Right lobe of liver (tissue), 6 donors: ENCODE measurements at places on chromosomes 2 and 18. TPM values are rescaled to one million over a fixed set of nuclear protein-coding genes. Genes with fewer than 3 reads are reported as not detected.

DNA sequence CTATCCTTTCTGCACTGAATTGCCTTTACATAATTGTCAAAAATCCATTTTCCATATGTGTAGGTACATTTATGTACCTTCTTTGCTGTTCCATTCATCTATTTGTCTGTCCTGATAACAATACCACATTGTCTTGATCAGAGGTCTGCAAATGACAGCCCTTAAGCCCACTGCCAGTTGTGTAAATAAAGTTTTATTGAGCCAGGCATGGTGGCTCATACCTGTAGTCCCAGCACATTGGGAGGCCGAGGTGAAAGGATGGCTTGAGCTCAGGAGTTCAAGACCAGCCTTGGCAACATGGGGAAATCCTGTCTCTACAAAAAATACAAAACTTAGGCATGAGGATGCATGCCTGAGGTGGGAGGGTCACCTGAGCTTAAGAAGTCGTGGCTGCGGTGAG, 121.0 kb downstream of the TFCP2L1 start:
- DNase-seq, result no peak
- H3K36me3 ChIP-seq, result no peaks in the 10 kb centered on the region
- no peaks in the 10 kb centered on the region for H3K27me3 ChIP-seq

GRCh38 chr2:59874971-59875755, 678.3 kb downstream of the BCL11A start:
- H3K27ac ChIP-seq, result no peak overlapping the region
- no peak for DNase-seq
- H3K36me3 ChIP-seq, result no peaks in the 10 kb centered on the region
- H3K27me3 ChIP-seq, result no peaks in the 10 kb centered on the region
- H3K4me3 ChIP-seq, result no peak overlapping the region

- H3K27ac ChIP-seq, result no peak overlapping the region
- no peaks in the 10 kb centered on the region for H3K36me3 ChIP-seq
- H3K27me3 ChIP-seq, result no peaks in the 10 kb centered on the region
Measured at GRCh38 chr2:211453311-211453887, 897.0 kb downstream of the CPS1 start.

DNA sequence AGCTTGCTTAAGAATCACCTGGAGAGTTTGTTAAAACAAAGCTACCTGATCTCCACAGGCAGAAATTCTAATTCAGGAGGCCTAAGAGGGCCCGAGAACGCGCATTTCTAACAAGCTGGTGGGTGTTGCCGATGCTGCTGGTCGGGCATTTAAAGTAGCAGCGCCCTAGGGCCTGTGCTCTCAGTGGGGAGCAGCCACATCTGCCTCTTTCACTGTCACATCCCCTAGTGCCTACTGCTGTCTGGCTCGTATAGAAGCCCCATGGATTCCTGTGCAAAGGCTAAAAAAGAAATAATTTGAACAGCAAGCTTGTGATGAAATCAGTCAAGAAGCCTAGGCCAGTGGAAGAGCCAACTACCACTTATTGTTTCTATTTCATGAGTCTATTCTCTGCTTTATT, 126.7 kb upstream of the SMIM21 start:
- no peaks in the 10 kb centered on the region for H3K4me1 ChIP-seq
- H3K27ac ChIP-seq, result no peak overlapping the region
- no peaks in the 10 kb centered on the region for H3K27me3 ChIP-seq

GRCh38 chr2:11129598-11130449, 25.4 kb upstream of the SLC66A3 start:
- DNase-seq, result peak; percentile 72
- no peak overlapping the region for H3K27ac ChIP-seq
- H3K36me3 ChIP-seq, result no peaks in the 10 kb centered on the region

- H3K27ac ChIP-seq, result no peak overlapping the region
- no peaks in the 10 kb centered on the region for H3K27me3 ChIP-seq
- no peaks in the 10 kb centered on the region for H3K4me1 ChIP-seq
- H3K4me3 ChIP-seq, result no peak overlapping the region
Measured at GRCh38 chr2:113799375-113799774, 42.9 kb upstream of the SLC35F5 start.

ZNF385B gene
- total RNA-seq, result 9.0 TPM

DNA sequence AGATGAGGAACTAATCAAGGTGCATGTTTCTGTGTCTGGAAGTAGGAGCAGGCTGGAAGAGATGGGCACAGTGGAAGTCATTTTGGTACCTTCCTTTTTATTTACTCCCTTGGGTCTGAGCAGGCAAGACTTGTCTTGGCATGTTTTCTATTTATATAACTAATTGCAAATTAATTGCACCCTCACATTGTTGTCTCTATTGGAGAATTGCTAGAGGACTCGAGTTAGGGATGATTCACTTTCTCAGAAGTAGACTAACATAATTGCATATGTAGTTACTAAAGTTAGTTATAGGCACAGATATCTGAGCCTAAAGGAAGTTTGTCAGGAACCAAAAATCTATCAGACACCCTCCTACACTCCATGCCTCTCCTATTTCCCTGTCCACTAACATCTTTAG, 92.8 kb upstream of the NRP2 start:
- H3K27ac ChIP-seq, result no peak overlapping the region
- H3K27me3 ChIP-seq, result no peaks in the 10 kb centered on the region

PTGR3 gene
- 11.4 TPM for total RNA-seq

DNA sequence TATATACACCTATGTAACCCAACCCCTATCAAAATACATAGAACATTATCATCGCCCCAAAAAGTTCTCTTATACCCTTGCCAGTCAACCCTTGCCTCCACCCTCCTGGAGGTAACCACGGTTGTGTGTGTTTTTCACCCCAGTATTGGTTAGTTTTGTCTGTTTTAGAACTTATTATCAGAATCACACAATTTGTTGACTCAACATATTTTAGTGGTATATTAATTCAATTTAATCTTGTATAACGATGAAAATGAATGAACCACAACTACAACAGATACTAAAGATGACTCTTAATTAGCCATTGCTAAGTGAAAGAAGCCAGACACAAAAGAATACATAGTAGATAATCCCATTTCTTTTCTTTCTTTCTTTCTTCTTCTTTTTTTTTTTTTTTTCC, 19.3 kb downstream of the ACOXL start:
- no peak overlapping the region for H3K27ac ChIP-seq
- H3K4me3 ChIP-seq, result no peak overlapping the region
- H3K36me3 ChIP-seq, result no peaks in the 10 kb centered on the region
- DNase-seq, result no peak

MROH2A gene
- 1.7 TPM for total RNA-seq

- no peak overlapping the region for H3K4me3 ChIP-seq
- H3K27ac ChIP-seq, result no peak overlapping the region
- H3K27me3 ChIP-seq, result no peaks in the 10 kb centered on the region
- no peaks in the 10 kb centered on the region for H3K36me3 ChIP-seq
- H3K4me1 ChIP-seq, result no peaks in the 10 kb centered on the region
Measured at GRCh38 chr2:60429681-60430080, 123.8 kb downstream of the BCL11A start.

- H3K36me3 ChIP-seq, result no peaks in the 10 kb centered on the region
- no peak overlapping the region for H3K4me3 ChIP-seq
- H3K27ac ChIP-seq, result no peak overlapping the region
- no peaks in the 10 kb centered on the region for H3K27me3 ChIP-seq
- DNase-seq, result no peak
Measured at GRCh38 chr2:191441496-191442214, 196.5 kb downstream of the MYO1B start.

GRCh38 chr2:100135415-100135814, 7.0 kb downstream of the AFF3 start:
- no peak for DNase-seq
- no peak overlapping the region for H3K4me3 ChIP-seq
- no peaks in the 10 kb centered on the region for H3K27me3 ChIP-seq
- no peaks in the 10 kb centered on the region for H3K36me3 ChIP-seq
- no peak overlapping the region for H3K27ac ChIP-seq

DNA sequence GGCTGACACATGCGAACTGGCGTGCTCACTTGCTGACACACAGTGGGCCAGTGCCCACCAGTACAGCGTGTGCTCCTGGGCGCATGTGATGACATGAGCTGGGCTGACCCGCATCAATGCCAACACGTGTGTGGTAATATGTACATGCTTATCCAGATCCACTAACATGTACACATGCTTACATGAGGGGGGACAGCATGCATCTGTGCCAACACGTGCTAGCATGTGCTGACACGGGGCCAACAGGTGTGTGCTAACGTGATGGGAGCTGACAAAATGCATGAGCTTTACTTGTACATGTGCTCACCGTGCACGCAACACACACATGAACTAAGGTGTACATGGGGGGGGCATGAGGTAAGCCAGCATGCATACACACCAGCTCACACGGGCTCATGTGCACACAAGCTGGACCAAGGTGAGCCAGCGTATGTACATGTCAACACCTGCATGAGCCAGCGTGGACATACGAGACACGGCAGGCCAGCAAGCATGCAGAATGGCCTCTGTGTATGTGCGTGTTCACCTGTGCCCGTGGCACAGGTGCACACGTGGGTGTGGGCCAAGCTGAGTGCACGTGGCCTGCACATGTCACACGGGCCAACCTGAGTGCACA, 28.5 kb downstream of the GPC1 start:
- no peak overlapping the region for H3K4me3 ChIP-seq
- H3K27me3 ChIP-seq, result no peaks in the 10 kb centered on the region
- DNase-seq, result peak; percentile 36

- no peak for DNase-seq
- H3K36me3 ChIP-seq, result no peaks in the 10 kb centered on the region
- no peaks in the 10 kb centered on the region for H3K27me3 ChIP-seq
- H3K4me3 ChIP-seq, result no peak overlapping the region
- H3K27ac ChIP-seq, result no peak overlapping the region
- no peaks in the 10 kb centered on the region for H3K4me1 ChIP-seq
Measured at GRCh38 chr2:151708788-151709187, 25.5 kb downstream of the NEB start.

- H3K4me3 ChIP-seq, result no peak overlapping the region
- H3K27me3 ChIP-seq, result no peaks in the 10 kb centered on the region
- DNase-seq, result peak; percentile 55
- no peaks in the 10 kb centered on the region for H3K36me3 ChIP-seq
- peaks cover 18% of the 10 kb centered on the region for H3K4me1 ChIP-seq
Measured at GRCh38 chr2:101625387-101625786, 72.1 kb upstream of the MAP4K4 start.

- H3K27ac ChIP-seq, result no peak overlapping the region
- DNase-seq, result no peak
- peaks cover 11% of the 10 kb centered on the region for H3K4me1 ChIP-seq
- no peaks in the 10 kb centered on the region for H3K36me3 ChIP-seq
- H3K4me3 ChIP-seq, result no peak overlapping the region
- H3K27me3 ChIP-seq, result no peaks in the 10 kb centered on the region
Measured at GRCh38 chr2:130728007-130728454, 839 bp upstream of the GPR148 start.

CPLX4 gene
- total RNA-seq, result not detected

GRCh38 chr2:160889439-160890170, 270.6 kb upstream of the TANK start:
- DNase-seq, result no peak
- H3K27me3 ChIP-seq, result no peaks in the 10 kb centered on the region
- no peaks in the 10 kb centered on the region for H3K36me3 ChIP-seq
- no peak overlapping the region for H3K27ac ChIP-seq
- H3K4me1 ChIP-seq, result no peaks in the 10 kb centered on the region

DCDC2C gene
- not detected for total RNA-seq

DNA sequence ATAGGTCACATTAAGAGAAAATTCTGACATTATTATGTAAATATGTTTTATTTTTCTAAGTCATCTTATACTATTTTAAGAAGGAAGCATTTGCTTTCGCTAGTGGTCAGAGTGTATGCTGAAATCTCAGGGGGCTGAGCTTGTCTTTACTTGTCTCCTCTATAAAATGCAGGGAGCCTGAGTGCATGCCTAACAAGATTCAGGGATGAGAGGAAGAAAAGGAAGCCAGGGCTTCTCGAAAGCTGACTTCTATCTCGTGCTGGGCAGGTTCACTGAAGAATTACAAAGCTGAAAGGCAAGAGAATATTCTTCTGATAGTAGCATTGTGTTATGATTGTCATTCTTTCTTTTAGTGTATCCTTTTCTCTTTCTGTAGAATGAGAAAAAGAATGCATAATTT, 467.4 kb downstream of the SOX11 start:
- H3K4me1 ChIP-seq, result no peaks in the 10 kb centered on the region
- no peaks in the 10 kb centered on the region for H3K36me3 ChIP-seq
- H3K4me3 ChIP-seq, result no peak overlapping the region
- no peak for DNase-seq
- H3K27ac ChIP-seq, result no peak overlapping the region
- no peaks in the 10 kb centered on the region for H3K27me3 ChIP-seq

DNA sequence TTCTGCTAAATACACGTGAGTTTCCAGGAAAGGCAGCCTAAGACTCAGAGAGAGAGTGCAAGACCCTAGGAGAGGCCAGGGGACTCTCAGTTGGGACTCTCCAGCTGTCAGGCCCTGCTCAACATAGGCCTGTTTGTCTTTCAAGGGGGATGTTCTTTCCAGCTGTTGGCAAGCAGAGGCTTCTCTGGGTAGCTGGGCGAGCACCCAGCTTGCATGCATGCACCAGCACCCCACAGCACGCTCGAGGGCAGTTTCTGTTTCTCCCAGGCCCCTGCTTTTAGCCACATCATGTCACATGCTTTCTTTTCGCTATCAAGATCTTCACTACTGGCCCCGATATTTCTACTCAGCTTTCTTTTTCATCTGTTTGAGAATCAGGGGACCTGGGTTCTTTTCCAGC, 479.3 kb upstream of the HS6ST1 start:
- no peaks in the 10 kb centered on the region for H3K36me3 ChIP-seq
- H3K4me1 ChIP-seq, result no peaks in the 10 kb centered on the region
- H3K4me3 ChIP-seq, result no peak overlapping the region
- DNase-seq, result no peak
- no peaks in the 10 kb centered on the region for H3K27me3 ChIP-seq

DNA sequence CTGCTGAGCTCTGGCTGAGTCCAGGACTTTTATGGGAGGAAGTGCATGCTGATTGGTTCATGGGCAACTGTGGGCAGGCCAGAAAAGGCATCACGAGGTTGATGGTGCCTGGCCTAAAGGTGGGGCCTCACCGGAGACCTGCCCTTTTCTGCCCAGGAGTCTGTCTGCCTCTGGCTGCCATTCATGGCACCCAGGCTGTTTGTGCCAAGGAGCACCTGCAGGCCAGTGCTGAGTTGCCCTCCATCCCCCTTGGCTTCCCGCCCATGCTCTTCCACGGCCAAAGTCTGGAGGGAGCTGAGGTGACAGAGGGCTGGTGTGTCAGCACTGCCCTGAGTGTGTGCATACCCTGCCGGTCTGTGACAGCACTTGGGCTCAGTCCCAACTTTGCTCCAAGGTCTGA, 123.2 kb downstream of the PTH2R start:
- no peak overlapping the region for H3K27ac ChIP-seq
- no peak overlapping the region for H3K4me3 ChIP-seq
- no peaks in the 10 kb centered on the region for H3K4me1 ChIP-seq
- no peaks in the 10 kb centered on the region for H3K27me3 ChIP-seq
- no peaks in the 10 kb centered on the region for H3K36me3 ChIP-seq

LRRTM1 gene
- total RNA-seq, result not detected

CEP192 gene
- total RNA-seq, result 7.5 TPM

DNA sequence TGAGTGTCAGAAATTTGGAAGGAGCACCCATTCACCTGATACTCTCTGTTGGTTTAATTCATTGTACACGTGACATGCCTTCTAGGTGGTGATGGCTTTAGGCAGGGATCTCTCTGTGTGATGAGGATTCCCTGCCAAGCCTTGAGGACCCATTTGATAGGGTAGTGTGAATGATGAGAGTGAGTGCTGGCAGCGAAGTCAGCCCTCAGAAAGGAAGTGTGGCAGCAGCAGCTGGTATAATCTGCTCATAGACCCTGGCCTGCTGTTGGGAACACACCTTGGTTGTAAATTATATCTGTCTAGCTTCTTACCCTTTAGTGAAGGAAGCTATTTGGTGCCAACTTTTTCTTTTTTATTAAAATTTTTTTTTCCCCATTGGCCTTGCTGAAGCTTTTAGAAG, 164.5 kb downstream of the HAUS1 start:
- no peaks in the 10 kb centered on the region for H3K4me1 ChIP-seq
- no peaks in the 10 kb centered on the region for H3K27me3 ChIP-seq
- no peaks in the 10 kb centered on the region for H3K36me3 ChIP-seq
- no peak overlapping the region for H3K4me3 ChIP-seq

OTX1 gene
- total RNA-seq, result not detected

POTEI gene
- total RNA-seq, result not detected
